ENCODE measurements at places on chromosomes 5 and 9. TPM values are rescaled to one million over a fixed set of nuclear protein-coding genes. Genes with fewer than 3 reads are reported as not detected.

GRCh38 chr5:179792612-179793467 lies 946 bp upstream of the LTC4S start:
- no peak overlapping the region for H3K4me3 ChIP-seq
- no peak for DNase-seq
- H3K27me3 ChIP-seq = no peaks in the 10 kb centered on the region
- no peak overlapping the region for H3K27ac ChIP-seq
- no peaks in the 10 kb centered on the region for H3K36me3 ChIP-seq
- peaks cover 11% of the 10 kb centered on the region for H3K4me1 ChIP-seq

DNA sequence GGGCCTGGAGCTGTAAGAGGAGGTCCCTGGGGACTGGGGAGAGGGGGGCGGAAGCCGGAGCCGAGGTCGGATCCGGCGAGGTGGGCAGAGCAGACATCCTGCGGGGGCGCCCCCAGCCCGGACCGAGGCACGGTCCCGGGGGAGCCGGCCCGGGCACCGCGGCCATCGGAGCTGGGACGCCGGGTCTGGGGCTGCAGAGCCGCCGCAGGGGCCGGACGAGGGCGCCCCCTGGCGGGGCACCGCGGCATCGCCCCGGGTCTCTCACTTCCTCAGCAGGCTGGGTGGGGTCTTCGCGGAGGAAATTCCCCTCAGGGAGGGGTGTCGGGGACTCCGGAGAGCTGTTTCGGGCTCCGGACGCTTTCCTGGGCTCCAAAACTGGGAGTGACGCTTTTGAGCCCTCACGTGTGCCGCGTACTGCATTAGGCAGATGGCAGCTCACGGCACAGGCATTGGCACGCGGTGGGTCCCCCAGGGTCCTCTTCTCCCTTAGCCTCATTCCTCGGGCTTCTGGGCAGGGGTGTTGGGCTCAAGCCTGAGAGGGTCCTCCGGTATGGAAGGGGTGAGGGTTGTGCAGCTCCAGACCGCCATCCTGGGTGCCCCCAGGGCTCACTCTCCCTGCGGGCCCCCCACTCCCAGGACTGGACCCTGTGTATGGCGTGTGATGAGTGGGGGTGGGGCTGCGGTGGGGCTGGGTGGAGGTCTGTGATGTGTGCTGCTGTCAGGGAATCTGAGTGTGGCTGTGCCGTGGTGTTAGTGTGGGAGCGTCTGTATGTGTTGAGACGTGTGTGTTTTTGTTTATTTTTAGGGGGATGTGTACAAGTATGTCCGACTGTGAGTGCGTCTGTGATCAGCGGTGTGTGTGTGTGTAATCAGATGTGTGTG lies 29.6 kb downstream of the LHX2 start:
- H3K4me1 ChIP-seq = peaks cover 9% of the 10 kb centered on the region
- H3K36me3 ChIP-seq = no peaks in the 10 kb centered on the region
- peaks cover 74% of the 10 kb centered on the region for H3K27me3 ChIP-seq
- peak; percentile 63 for DNase-seq
- H3K4me3 ChIP-seq = peak overlapping the region; percentile 57

DNA sequence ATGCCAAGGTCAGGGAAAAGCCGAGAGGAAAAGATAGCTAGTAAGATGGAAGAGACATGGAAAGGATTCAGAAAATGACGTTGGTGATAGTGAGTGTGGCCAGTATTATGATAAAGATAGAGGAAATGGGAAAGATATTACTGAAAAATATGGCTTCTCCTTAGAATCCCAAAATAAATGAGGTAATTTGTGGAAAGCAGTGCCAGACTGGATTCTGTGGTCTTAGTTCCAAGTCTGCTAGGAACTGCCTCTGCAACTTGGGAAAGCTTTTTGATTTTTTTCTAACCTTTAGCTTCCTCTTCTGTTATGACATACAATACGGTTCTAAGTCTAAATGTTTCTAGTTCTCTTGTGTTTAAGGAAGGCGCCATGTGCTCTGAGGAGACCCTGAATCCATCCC lies 54.2 kb downstream of the GRIA1 start:
- no peaks in the 10 kb centered on the region for H3K27me3 ChIP-seq
- H3K4me1 ChIP-seq = no peaks in the 10 kb centered on the region
- DNase-seq = no peak
- H3K27ac ChIP-seq = no peak overlapping the region
- H3K36me3 ChIP-seq = no peaks in the 10 kb centered on the region
- no peak overlapping the region for H3K4me3 ChIP-seq

Gene SOWAHA
- polyA plus RNA-seq = not detected

Gene ZBTB26
- polyA plus RNA-seq = 2.7 TPM

Gene SCGB3A2
- 256 TPM for polyA plus RNA-seq

Gene SLC22A4
- 0.40 TPM for polyA plus RNA-seq

Measured in GM23338 (cell line).